Kidney glomerular epithelial cell (primary cell): ENCODE measurements at places on chromosomes 12 and 14.

- no peak for DNase-seq
These were observed 39.5 kb downstream of the E2F7 start for GRCh38 chr12:77025782-77026314.

DNA sequence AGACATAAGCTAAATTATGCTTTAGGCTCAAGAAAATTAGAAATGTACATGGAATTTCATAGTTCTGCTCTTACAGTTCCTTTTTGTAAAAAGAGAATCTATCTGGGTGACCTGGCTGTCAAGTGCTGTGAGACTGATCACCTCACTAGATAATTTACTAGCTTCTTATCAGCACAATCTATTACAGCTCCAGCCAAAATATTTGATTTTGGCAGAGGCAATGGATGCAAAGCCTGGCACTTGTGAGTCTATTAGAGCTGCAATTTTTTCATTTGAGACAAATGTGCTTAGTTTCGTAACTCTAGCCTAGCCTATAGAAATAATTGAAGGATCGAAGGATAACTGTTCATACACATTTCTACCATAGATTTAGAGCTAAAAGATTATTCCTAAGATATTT, 927.5 kb downstream of the SLC6A15 start:
- DNase-seq = no peak

DNA sequence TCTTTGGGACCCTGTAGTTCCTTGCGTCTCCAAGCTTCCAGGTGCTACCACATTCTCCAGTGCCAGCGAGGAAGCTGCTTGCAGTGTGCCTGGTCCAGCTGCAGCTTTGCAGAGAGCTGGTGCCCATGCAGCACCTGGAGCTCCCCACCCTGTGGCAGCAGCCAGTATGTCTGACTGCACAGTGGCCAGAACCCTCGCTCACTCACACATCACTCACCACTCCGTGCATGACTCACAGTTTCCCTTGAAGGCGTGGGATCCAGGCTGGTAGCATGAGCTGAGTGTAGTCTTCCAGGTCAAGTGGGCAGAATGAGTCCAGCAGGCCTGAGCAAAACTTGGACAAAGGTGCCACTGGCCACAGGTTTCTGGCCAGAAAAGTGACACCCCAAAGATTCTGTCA, 33.6 kb downstream of the SDR9C7 start:
- DNase-seq = no peak

- DNase-seq = no peak
These were observed 35.7 kb downstream of the CNTN1 start for GRCh38 chr12:40727774-40728483.

GRCh38 chr12:49507139-49507538, 31.7 kb upstream of the KCNH3 start:
- peak; percentile 32 for DNase-seq
